ENCODE measurements at places on chromosomes 4 and X.

GRCh38 chrX:52355108-52355507, 13.7 kb upstream of the XAGE2 start:
- no peak for DNase-seq

- no peak for DNase-seq
Measured at GRCh38 chr4:39978904-39979303, 1.2 kb upstream of the PDS5A start.

- no peak for DNase-seq
Measured at GRCh38 chrX:13254076-13254785, 65.6 kb downstream of the ATXN3L start.

DNA sequence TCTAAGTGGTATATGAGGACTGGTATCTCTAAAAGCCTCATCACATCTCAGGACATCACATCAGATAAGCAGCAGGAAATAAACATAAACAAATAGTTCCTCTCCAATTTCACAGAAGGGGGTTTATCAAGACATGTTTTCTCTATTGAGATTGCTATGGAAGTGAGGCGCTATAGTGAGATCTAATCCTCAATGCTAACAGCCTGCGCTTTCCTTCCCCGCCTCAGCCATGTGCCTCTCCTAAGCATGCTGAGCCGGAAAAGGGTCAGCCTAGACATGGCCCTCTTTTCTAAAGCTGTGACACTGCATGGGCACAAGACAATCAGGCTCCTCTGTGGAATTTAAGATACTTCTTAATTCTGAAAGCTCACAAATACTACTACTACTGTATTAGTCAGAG, 286.1 kb downstream of the INPP4B start:
- no peak for DNase-seq

DNA sequence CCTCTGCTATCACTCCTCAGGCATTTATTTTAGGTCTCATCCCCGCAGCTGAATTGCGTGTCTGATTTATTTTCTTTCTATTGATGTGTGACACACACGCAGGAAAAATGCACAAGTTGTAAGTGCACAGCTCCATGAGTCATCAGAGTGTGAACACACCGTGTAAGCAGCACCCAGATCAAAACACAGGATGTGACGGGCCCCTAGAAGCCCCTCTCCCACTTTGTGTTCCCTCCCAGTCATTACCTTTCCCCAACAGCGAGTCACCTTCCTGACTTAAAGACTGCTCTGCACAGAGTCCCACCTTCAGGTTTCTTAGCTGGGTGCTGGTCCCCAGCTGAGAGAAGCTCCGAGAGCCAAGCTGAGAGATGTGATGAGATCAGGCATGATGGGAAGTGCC, 436.7 kb downstream of the MID1IP1 start:
- DNase-seq: no peak

DNA sequence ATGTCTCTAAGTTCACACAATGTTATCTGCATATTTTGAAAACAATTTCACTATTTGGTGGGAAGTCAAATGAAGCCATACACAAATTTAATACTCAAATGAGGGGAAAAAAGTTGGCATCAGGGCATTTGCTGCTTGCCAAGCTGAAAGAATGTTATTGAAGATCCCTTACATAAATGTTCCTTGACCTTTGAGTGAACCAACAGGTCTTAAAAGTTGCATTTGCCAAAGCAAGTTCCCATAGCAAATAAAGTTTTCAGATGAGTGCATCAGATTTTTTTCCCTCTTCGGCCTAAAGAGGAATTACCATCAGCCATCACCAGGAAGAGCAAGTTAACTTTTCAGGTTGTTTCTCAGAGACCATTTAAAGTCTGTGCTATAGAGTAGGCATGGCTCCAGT, 115.9 kb downstream of the COX18 start:
- no peak for DNase-seq

GRCh38 chr4:37447886-37448285, 203.3 kb downstream of the NWD2 start:
- no peak for DNase-seq

DNA sequence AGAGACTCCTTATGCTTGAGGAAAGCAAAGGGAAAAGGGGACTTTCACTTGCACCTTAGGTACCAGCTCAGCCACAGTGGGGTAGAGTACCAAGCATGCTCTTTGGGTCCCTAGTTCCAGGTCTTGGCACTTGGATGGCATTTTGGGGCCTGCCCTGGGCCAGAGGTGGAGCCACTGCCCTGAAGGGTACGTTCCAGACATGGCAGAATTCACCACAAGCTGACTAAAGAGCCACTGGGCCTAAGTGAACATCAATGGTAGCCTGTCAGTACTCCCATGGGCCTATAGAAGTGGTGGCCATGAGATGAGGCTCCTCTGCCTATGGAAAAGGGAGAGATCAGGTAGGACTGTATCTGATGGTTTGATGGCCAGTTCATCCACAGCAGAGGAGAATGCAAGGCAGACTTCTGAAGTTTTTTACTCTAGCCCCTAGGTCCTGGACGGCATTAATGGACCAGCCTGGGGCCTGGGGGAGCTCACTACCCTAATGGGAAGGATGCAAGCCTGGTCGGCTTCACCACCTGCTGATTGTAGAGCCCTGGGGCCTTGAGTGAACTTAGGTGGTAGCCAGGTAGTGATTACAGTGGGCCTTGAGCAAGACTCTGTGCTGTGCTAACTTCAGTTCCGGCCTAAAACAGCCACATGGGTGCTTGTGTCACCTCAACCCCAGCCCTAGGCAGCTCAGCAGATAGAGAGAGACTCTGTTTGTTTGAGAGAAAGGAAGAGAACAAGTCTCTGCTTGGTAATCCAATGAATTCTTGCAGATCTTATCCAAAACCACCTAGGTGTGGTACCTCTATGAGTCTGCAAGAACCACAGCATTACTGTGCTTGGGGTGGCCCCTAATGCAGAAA, 19.8 kb upstream of the HSFX4 start:
- DNase-seq: no peak

GRCh38 chrX:15619053-15619755, 18.4 kb upstream of the ACE2 start:
- no peak for DNase-seq

DNA sequence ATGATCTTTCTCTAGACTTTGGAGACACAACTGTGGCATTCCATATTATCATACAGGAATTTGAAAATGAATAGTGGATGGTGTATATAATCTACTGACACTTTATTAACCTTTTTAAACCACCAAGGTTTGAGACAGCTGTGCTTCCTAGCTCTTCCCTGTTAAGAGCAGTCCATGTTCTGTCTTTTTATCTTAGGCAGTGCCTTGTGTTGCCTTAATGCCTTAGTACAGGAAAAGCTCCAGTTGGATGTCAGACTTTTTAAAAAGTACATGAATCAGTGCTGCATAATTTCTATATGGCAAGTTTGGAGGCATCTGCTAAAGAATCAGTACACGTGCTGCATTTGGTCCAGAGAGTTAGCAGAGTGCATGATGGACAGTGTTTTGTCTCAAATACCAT, 45.1 kb downstream of the OCRL start:
- no peak for DNase-seq

DNA sequence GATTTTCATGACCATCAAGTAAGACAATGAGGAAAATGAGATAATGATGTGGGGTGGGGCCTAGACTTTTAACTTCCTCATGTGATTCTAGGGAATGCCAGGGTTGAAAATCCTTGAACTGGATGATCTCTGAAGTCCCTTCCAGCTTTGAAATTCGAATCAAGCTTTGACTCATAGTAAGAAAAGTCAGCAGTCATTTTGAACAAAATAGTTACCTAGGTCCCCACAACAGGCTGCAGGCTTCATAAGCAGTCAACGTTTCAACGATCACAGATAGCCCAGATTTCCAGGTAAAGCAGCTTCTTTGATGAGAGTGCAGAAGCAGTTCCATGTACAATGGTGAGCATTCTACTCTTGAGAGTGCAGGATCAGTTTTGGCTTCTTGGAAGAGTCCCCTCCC, 93.7 kb downstream of the GRIA3 start:
- no peak for DNase-seq

DNA sequence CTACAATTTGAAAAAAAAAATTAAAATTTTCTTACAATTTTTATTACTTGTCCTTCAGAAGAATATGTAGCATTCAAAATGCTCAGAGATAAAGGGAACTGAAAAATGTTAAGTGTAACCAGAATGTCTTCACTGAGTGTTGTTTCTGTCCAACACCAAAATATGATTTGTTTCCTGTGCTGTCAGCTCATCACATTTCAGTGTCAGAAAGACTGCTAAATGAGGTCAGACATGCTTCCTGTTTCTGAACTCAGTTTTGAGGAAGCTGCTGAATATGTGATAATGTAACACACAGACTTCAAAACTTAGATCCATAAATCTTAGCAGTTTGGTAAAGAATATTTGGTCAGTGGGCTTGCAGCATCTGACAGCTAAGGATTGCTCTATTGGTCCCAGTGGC, 1849.7 kb downstream of the PCDH7 start:
- DNase-seq: no peak

DNA sequence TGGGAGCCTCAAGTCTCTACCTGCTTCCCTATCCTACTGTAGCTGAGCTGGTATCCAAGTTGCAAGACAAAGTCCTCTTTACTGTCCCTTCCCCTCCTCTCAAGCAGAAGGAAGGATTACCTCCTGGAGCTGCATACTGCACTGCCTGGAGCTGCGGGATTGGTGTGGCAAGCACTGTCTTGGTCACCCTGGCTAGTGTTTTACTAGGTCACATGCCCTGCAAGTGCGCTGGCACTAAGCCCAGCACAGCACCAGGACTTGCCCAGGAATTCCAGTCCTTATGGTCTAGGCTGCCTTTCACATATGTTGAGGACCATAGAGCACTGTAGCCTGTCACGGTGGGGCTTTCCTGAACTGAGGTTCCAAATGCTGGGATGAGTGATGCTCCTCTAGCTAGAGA, 227.3 kb upstream of the ZC4H2 start:
- DNase-seq: no peak

- DNase-seq: no peak
Measured at GRCh38 chr4:173212379-173212778, 43.8 kb downstream of the GALNT7 start.

DNA sequence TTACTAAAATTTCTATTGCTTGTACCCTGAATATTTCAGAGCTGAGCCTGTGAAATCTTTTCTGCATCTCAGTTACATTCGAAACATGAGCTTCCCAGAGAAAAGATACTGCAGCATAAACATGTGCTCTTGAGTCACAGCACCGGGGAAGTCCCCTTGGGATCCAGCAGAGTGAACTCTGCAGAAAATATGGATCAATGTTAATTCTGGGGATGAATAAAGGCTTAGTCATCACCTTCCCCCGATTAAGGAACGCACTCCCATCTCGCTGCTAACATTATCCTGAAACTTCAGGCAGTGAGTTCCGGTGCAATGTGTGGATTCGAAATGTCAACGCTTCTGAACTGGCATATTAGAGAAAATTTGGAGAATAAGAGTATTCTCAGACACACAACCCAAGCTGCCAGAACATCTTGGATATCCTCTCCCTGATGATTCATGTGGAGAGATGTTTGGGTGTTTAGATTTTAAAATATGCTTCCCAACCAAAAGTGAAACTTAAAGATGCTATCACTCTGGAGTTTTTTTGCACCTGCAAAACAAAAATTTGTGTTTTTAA, 90.8 kb downstream of the IRF2 start:
- no peak for DNase-seq

DNA sequence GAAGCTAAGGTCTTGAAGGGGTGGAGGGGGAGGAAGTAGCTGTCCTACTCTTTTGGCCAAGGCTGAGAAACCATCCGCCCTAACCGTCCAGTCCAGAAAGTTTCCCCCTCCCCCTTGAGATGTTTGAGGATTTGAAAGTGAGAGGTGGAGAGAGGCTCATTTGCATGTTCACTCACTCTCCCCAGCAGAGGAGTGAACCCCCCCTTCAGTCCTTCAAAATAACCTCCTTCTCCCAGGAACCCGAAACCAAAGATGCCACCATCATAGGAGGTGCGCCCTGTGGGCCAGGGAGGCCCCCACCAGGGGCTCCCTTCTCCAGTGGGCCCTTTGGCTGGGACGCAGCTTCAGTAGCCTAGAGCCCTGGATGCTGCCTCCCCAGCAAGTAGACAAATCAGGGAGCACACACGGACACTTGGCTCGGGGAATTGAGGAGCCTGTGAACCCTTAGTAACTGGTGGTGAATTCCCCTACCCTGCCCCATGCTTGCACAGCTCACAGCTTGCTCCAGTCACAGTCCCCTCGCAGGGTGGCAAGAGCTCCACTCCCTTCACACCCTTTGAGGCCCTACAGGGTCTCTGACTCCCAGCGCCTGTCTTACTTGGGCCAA, 25.6 kb downstream of the ELF4 start:
- no peak for DNase-seq

- no peak for DNase-seq
Measured at GRCh38 chrX:65726715-65727114, 59.3 kb downstream of the MSN start.

DNA sequence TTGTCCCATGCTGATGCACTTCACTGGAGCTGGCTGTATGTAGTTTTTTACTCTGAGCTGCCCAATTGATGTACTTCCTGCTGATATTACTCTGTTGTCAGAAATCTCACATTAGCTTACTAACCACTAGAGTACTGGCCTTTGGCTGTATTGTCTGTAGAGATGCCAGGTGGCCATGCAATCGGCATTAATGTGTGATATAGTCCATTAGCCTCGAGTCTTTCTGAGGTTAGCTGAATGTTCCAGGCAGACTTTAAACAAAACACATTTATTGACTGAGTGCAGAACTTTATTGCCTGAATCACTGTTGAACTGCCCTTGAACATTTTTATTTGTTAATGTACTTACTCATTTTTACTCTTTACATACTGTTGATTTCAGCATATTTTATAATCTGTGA, 335.2 kb downstream of the PCDH10 start:
- no peak for DNase-seq

GRCh38 chrX:10631416-10632145, 11.2 kb upstream of the MID1 start:
- no peak for DNase-seq

GRCh38 chr4:71255976-71256375, 82.8 kb upstream of the SLC4A4 start:
- DNase-seq: no peak

DNA sequence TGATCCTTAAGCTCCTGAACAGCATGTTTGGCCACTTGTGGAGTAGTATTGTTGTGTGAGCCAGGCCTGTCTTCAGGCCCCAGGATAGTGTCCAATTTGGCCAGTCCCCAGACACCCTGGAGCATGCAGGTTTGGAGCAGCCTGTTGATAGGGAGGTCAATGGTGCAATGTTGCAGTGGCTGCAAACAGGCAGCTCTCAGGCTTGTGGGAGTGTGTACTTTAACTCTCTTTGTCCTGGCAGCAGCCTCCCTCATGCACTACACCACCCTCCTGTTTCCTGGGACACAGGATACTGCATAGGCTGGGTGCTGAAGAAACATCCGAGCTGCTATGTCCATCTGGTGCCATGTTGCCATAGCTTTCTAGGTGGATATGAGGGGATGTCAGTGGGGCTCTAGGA, 24.0 kb downstream of the TECRL start:
- DNase-seq: no peak

GRCh38 chr4:6802025-6802424, 19.5 kb downstream of the KIAA0232 start:
- DNase-seq: no peak

- DNase-seq: peak; percentile 6
Measured at GRCh38 chrX:47831788-47832187, 4.9 kb upstream of the ZNF81 start.

Data from SHP77 treated with DMSO at 0.1 percent for 48 hours (cell line).